ENCODE measurements at places on chromosomes 13 and 19.

DNA sequence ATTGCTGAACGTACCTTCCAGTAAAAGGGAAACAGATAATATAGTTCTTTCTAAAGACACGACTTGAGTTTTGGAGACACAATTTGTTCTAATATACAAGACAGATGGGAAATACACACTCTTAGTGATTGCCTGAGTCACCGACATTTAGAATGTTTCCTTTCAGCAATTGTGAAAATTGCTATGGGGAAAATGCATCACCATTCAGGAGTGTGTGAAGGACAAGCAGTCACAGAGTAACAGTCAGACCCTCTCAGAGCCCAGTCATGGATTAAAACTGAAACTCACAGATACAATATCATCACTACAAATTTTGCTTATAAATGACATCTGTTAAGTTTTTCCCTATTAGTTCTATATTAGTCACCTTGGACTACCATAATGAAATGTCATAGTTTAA lies 286.1 kb downstream of the SPRY2 start:
- DNase-seq, result no peak

- DNase-seq, result no peak
Observed at GRCh38 chr19:14339741-14340140, 41.5 kb upstream of the ADGRE5 start.

DNA sequence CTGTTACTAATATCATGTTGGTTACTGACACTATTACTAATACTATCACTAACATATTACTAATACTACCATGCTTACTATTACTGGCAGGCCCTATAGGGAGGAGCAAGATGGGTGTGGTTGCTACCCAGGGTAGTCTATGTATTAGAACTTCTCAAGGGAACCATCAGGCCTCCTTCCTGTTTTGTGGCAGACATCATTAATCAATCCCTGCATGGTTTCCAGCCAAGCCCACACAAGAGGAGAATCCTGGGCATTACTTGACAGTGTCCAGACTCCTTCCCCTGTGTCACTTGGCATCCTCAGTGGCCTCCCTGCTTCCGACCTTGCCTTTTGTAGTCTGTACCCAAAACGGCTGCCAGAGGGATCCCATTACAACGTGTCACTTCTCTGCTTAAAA lies 8.9 kb downstream of the HAS1 start:
- no peak for DNase-seq

DNA sequence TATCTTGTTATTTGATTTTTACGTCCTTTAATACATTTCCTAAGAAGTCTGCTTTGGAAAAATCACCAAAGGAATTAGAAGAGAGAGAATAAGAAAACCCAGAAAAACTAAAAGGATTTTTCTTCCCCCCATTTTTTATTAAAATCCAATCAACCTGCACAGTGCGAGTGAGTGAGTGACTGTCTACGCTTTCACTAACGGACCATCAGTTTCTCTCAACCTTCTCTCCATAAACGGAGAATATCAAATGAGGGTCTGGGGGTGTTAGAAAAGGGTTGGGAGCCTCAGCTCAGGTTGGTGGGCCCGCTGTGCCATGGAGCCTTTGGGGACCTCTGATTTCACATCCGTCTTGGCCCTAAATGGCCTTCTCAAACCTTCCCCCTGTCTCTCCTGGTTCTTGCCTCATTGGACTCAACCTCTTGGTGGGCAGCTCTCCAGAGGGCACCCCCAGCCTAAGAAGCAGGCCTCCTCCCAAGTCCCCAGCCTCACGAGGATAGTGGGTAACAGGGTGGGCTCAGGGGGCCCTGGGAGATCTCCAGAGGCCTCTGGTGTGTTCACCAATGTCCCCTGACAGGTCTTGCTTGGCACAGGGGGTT lies 763 bp upstream of the LRP3 start:
- DNase-seq, result no peak

DNA sequence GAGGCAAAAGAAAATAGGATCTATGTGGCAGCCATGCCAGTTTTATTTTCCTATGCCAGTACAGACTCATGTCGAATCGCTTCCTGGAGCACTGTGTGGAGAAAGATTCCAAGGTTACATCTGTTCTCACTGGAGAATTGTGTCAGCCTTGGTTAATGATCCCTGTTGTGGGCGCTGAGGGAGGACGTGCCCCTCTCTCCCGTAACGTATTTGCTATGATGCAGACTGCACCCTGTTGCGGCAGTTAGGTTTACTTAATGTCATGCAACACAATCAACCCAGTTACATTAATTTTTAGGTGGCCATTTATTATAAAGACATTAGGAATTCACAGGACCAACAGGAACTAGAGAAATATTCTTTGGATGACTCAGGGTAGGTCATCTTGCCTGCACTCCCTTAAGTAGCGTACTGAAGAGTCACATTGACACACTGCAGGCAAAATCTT lies 892.9 kb downstream of the EFNB2 start:
- DNase-seq, result no peak

GRCh38 chr13:41613984-41614661 lies 156.8 kb downstream of the RGCC start:
- DNase-seq, result no peak

- DNase-seq, result no peak
Observed at GRCh38 chr19:33194886-33195644, 935 bp downstream of the LRP3 start.

DNA sequence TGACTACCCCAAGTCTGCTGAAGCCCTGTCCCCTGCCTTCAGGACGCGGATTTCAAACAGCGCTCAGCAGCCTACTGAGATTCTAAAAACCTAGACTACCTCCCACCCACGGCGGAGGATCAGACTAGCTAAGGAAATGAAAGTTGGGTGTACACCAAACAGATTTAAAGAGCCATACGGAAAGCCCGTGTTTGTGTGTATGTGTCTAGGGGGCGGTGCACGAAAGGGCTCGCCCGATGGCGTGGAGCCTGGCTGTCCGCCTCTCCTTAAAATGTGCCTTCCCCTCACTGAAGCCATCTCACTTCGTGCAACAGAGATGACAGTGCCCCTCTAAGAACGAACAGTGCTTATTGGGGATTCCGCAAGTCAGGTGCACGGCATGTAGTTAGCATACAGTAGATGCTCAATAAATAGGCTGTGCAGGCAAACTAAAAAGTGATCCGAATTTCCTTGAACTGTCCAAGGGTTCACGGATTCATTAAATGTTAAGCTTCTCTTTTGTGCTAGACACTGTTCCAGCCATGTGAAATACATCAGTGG lies 639 bp downstream of the LENG1 start:
- DNase-seq, result no peak

- DNase-seq, result no peak
Observed at GRCh38 chr19:28686756-28687155, 526.2 kb downstream of the UQCRFS1 start.

DNA sequence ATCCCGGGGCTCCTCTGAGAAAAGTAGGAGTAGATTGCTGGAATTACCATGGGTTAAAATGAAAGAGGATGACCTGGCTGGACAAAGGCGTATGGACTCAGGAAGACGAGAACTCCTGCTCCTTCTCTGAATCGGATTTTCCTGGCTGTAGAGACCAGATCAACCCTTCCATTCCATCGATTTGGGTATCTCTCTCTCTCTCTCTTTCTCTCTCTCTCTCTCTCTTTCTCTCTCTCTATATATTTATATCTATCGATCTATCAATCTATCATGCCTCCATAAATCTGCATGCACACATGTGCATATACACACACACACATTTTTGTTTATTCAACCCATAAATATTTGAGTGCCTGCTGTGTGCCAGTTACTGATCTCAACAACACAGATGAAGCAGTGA lies 234.9 kb downstream of the LMO7 start:
- no peak for DNase-seq

DNA sequence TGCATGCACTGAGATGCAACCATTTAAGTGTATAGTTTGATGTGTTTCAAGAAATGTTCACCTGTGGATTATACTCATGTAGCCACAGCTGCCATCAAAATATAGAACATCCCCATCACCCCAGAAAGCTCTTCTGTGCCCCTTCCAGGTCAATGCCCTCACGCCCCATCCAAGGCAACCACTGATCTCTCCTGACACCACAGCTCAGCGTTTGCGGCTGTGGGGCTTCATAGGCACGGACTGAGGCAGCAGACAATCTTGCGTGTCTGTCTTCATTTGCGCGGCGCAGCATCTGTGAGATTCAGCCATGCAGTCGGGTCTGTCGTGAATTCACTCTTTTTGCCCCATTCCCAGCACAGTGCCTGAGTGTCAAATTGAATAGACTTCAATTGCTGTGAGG lies 153.8 kb upstream of the UQCRFS1 start:
- no peak for DNase-seq

DNA sequence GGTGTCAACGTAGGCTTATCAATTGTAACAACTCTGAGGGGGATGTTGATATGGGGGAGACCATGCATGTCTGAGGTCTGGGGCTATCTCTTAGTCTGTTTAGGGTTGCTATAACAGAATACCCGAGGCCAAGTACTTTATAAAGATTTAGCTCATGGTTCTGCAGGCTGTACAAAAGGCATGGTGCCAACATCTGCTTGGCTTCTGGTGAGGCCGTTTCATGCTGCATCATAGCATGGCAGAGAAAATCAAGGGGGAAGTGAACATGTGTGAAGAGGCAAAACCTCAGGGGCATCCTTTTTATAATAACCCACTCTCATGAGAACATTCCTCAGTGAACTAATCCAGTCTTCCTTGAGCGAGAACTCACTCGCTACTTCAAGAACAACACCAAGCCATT lies 353.8 kb downstream of the ENOX1 start:
- no peak for DNase-seq

Data from stimulated activated CD4-positive, alpha-beta T cell treated with anti-CD3 and anti-CD28 coated beads, Interleukin-12 subunit alpha, Interleukin-12 subunit beta, amount 100 ng/mL, for 4 hours (primary cell).